HepG2 (cell line): ENCODE measurements at places on chromosomes 1 and 21. TPM values are rescaled to one million over a fixed set of nuclear protein-coding genes. Genes with fewer than 3 reads are reported as not detected.

DNA sequence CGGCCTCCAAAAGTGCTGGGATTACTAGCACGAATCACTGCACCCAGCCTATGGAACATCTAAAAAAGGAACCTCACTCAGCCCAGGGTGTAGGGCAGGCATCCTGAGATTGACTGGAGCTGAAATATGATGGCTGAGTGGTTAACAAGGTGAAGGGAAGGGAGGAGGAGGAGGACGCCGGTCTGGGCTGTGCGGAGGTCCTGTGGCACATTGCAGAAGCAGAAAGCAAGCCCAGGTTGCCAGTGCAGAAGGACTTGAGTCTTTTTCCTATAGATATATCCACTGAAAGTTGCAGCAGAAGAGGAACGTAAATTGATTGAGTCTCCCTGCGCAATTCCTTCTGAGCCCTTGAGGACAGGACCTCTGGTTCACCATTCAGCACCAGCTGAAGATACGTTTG, 1.5 kb upstream of the KIF17 start:
- no peak for DNase-seq
- H3K4me3 ChIP-seq = no peak overlapping the region
- peaks cover 22% of the 10 kb centered on the region for H3K4me1 ChIP-seq
- H3K27me3 ChIP-seq = peaks cover 8% of the 10 kb centered on the region
- H3K36me3 ChIP-seq = no peaks in the 10 kb centered on the region

DNA sequence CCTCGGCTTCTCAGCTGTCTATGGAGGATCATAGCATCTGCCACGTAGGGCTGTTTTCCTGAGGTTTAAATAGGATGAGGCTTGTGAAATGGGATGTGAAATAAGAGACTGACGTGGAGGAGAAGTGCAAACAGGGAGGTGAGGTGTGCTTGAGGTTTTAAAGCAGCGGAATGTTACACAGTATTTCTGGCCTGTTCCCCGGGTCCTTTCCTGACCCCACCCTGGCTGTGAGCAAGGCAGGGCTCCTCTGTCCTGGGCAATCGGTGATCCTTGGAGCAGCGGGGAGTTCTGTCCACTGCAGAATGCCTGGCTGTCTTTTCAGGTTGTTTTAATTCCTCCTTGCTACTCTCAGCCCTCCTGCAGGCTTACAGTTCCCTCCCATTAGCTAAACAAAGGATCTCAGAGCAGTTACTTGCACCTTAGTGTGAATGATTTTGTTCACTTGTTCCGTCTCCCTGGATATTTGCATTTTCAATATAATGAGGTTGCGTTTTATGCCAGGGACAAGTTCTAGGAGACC, 38.6 kb downstream of the LHX4 start:
- no peak for DNase-seq
- H3K27ac ChIP-seq = no peak overlapping the region
- H3K36me3 ChIP-seq = 0 out of 3 replicates have a peak, but pooled peaks cover under 1% of the 10 kb centered on the region
- H3K4me3 ChIP-seq = no peak overlapping the region
- H3K27me3 ChIP-seq = no peaks in the 10 kb centered on the region; the same call in 1 of the 2 replicates

Gene PSEN2
- 5.9 and 13.1 TPM in 2 replicates for total RNA-seq

Gene C4BPA
- 18.7 and 32.1 TPM in 2 replicates for total RNA-seq

GRCh38 chr1:166189126-166189525, 22.3 kb upstream of the FAM78B start:
- no peaks in the 10 kb centered on the region for H3K36me3 ChIP-seq
- H3K4me1 ChIP-seq = no peaks in the 10 kb centered on the region
- H3K27me3 ChIP-seq = no peaks in the 10 kb centered on the region; the same call in 1 of the 2 replicates

Gene NFASC
- total RNA-seq = not detected in 2 replicates

DNA sequence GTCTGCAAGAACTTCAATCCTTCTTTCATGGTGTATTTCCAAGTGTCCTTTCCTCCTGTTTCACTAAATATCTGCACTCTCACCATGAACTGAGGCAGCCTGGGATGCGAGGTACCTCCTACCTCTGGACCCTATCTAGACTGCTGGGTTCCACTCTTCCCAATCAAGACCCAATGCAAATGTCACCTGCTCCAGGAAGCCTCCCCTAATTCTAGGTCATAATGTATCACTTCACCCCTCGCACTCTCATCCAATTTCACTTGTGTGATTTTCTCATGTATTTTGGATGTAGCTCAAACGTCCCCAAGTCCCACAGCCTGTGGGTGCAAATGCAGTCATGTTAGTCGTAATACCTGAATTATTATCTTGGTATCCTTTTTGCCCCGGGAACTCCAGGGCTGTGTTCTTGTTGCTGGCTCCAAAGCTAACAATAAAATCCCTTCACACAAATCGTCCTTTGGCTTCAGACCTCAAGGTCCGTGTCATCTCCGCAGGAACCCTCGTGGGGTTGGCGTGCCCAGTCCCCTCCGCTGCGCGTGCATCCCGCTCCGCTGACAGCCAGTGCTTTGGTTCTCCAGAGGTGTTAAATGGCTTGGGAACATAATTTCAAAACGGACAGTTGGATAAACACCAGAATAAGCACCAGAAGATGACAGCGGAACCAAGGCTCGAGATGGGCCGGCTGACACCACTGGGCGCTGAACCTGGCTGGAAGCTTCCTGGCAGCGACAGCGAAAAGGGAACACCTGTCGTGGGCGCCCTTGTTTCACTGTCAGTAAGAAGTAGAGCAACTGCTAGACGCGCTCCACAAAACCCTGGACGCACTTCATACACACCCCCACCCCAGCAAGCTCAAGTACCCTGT, 1.0 kb upstream of the BACH1 start:
- H3K4me3 ChIP-seq = peak overlapping the region; percentile 63; the same call in 1 of the 2 replicates
- DNase-seq = no peak
- H3K36me3 ChIP-seq = no peaks in the 10 kb centered on the region
- H3K4me1 ChIP-seq = peaks cover 50% of the 10 kb centered on the region

DNA sequence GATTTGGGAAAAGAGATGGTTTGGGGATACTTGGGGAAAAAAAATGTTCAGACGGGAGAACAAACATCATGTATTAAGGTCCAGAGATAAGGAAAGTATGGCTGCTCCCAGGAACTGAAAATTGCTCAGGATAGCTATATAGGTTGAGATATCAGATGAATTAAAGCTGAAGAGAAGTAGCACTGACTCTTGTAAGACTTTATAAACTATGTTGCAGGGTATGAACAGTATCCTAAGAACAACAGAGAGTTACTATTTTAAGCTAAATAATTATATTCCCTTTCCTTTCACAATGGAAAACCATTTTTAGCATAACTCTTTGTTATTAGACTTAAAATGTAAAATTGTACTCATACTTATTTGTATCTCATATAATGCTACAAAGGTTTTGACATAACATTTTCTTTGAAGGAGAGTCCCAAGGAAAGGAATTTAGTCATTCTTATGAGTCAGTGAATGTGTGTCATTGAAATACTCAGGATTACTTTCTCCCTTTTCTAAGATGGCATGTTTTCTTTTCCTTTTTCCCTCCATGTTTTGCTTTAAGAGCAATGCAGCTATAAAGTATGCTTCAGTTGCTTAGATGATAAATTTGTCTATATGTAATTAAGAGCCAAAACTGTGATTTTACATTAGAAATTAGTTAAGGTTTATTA, 139.4 kb upstream of the KIAA1614 start:
- H3K27me3 ChIP-seq = no peaks in the 10 kb centered on the region
- no peak for DNase-seq
- no peak overlapping the region for H3K4me3 ChIP-seq
- no peaks in the 10 kb centered on the region for H3K36me3 ChIP-seq

Gene ST6GALNAC5
- total RNA-seq = not detected in 2 replicates

GRCh38 chr1:89780721-89781120, 40.1 kb upstream of the LRRC8D start:
- DNase-seq = peak; percentile 31
- H3K4me3 ChIP-seq = no peak overlapping the region
- H3K27ac ChIP-seq = no peak overlapping the region
- peaks cover 8% of the 10 kb centered on the region for H3K4me1 ChIP-seq
- H3K27me3 ChIP-seq = 0 out of 3 replicates have a peak, but pooled peaks cover 2% of the 10 kb centered on the region
- H3K36me3 ChIP-seq = no peaks in the 10 kb centered on the region

GRCh38 chr21:27569091-27569490, 602.2 kb upstream of the ADAMTS5 start:
- no peaks in the 10 kb centered on the region for H3K4me1 ChIP-seq
- H3K4me3 ChIP-seq = no peak overlapping the region
- no peaks in the 10 kb centered on the region for H3K36me3 ChIP-seq
- no peak overlapping the region for H3K27ac ChIP-seq
- no peak for DNase-seq

DNA sequence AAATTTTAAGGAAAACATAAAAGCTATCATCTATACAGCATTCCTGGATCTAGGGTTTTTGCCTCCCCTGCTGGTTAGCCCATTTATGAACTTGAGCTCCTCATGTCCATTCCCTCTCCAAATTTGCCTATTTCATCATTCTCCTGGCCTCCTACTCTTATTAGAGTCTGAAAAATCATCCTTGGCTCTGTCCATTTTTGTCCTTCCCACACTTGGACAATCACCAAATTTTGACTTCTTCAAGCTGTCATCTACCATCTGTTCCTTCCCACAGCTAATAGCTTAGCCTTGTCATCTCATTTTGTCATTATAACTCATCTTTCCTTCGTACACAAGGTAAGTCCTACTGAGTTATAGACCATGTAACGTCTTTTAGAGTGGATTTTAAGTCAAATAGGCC, 2.2 kb upstream of the HENMT1 start:
- H3K4me3 ChIP-seq = no peak overlapping the region
- H3K27ac ChIP-seq = no peak overlapping the region
- H3K36me3 ChIP-seq = no peaks in the 10 kb centered on the region
- no peaks in the 10 kb centered on the region for H3K27me3 ChIP-seq

DNA sequence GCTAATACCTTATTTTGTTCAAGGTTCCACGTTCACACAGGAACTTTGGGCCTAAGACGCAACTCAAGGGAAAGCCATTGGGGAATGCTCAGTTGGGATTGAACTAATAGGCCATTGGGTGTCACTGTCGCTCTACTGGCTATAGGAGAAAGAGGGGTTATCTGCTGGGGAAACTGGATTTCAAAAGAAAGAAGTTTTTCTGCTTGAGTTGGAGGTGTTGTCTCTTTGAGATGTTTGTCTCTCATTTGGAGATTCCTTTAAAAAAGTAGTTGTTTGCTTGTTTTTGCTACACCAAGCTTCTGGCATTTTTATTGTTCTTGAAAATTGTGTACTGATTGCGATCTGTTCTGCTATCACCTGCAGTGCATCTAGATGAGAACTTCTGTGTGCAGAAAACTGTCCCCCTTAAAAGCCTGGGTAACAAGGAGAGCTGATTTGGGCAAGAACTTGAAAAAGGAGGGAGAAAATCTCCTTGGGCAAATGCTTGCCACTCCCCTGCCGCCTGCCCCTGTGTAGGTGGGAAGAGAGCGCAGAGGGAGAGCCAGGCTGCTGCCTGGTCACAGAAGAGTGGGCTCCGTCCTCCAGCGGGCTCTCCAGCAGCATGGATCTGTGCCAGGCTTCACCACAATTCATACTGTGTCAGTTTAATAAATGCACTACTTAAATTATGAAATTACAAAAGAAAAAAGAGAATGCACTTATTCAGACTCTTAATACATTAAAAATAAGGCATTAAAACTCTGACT, 39.9 kb downstream of the PEX14 start:
- 0 out of 3 replicates have a peak, but pooled peaks cover 3% of the 10 kb centered on the region for H3K36me3 ChIP-seq
- H3K27ac ChIP-seq = no peak overlapping the region
- H3K4me1 ChIP-seq = peaks cover 78% of the 10 kb centered on the region
- no peak overlapping the region for H3K4me3 ChIP-seq
- peak; percentile 47 for DNase-seq
- no peaks in the 10 kb centered on the region for H3K27me3 ChIP-seq
